ENCODE measurements at places on chromosomes 2 and 18. TPM values are rescaled to one million over a fixed set of nuclear protein-coding genes. Genes with fewer than 3 reads are reported as not detected.

The ANKRD62 gene
- total RNA-seq: not detected

The SP5 gene
- total RNA-seq: 0.19 TPM

The ALKAL2 gene
- total RNA-seq: not detected

DNA sequence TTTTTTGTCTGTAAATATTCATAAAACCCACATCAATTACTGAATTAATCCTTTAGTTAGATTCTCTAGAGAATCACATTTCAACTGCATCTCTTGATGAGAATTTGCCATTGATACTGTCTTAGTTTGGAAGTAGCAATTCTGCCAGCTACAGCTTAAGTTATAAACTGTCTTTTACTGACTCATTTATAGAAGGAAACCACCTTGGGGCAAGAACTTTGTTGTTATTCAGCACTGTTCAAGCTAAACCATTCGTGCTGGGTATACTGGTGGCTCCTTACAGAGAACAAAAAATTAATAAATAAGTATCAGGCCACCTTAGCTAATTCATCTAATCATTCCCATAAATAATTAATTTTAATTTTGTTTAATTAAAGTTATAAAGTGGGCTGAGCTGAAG is 1082.6 kb upstream of the CELF4 start:
- DNase-seq: no peak

DNA sequence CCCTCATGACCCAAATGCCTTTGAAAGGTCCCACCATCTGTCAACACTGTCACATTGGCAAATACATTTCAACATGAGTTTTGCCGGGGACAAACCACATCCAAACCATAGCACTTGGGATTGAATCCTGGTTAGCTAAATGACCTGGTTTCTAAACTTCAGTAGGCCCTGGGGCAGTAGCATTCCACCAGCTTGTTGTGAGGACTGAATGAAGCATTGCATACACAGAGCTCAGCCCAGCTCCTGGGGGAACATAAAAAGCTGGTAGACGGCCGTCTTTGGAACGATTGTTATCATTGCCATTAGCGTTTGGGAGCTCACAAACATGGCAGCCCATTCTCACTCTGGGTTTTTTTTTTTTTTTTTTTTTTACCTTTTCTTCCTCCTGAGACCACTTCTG is 57.5 kb upstream of the CXCR4 start:
- no peak for DNase-seq

GRCh38 chr2:240451108-240451611 is 15.7 kb downstream of the GPC1 start:
- DNase-seq: no peak

- DNase-seq: no peak
These were observed 89.4 kb downstream of the PMS1 start for GRCh38 chr2:189873696-189874095.

- DNase-seq: no peak
These were observed 57.1 kb downstream of the SNORC start for GRCh38 chr2:232927032-232927792.

DNA sequence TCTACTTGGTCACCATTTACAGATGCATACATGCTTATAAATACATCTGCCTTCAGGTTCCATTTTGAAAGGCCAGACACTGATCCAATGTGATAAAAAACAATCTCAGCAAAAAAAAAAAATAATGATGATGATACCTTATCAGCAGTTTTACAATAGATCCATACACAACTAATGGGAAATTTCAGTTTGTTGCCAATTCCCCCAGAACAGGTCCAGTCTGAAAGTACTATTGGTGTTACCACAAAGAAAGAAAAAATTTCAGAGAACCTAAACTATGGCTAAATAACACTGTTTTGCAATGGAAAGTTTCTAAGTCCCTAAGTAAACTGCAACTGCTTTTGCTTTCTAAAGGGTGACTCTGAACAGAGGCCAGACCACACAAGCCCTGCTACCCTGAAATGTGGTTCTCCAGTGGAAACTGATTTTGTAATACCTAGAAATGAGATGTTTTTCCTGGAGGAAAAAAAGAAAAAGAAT is 54.1 kb downstream of the LPIN2 start:
- DNase-seq: no peak

GRCh38 chr2:88870267-88870839 is 178.9 kb downstream of the RPIA start:
- DNase-seq: no peak

DNA sequence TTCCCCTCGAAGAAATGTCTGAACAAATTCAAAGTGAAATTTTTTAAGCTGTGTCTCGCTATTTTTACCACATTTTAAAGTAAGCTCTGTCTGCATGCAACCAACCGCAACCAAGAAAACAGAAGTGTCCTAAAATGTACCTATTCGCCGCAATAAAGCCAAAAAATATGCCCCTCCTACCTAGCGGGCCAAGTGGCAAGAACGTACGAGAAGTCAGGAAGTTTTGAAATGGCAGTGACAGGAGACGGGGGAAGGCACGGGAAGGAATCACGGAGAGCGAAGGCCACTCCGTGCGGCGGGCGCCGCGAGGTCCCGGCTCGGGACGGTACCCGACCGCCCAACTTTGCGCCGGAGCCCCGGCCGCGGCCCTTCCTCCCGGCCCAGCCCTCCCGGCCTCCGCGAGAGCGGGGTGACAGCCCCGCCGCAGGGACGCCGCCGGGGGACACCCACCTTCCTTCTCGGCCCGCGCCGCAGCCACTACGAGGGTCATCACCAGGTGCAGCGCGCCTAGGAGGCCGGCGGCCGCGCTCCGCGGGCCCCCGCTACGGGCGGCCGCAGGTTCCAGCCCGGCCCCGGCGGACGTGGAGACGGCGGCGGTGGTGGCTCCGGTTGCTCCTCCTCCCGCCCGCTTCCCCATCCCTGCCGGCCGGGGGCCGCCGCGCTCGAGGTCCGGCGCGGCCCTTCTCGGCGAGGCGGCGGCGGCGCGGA is 568 bp downstream of the TMEM131 start:
- DNase-seq: peak; percentile 71

GRCh38 chr2:83191316-83191715 is 1267.8 kb downstream of the SUCLG1 start:
- no peak for DNase-seq

DNA sequence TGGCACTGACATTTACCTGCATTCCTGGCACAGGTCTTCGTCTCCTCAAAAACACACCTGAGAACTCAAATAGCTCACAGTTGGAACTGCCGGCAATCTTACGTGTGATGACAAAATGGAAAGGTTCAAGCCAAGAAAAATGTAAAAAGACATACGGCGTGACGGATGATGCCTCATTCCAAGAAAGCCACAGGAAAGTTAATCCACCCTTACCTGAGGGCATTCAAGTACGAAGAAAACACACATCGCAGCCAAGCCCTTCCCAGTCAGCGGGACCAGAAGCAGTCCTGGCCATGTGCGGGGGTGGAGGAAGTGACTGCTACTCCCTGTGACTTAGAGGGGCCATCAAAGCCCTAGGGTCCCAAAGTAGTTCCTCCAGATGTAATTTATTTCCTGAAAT is 986.3 kb upstream of the CELF4 start:
- no peak for DNase-seq

GRCh38 chr18:76822506-76823160 is at the start of gene ZNF236:
ZNF236 (plus strand) TSS chr18:76822557; CDS start chr18:76822608, 51 bp downstream.
- peak; percentile 72 for DNase-seq

- DNase-seq: no peak
These were observed 91.4 kb upstream of the BCL2L11 start for GRCh38 chr2:111029181-111029927.

GRCh38 chr18:60266558-60266957 is 106.0 kb downstream of the MC4R start:
- DNase-seq: no peak

All from activated naive CD4-positive, alpha-beta T cell treated with anti-CD3 and anti-CD28 coated beads, Interleukin-2, amount 50 U/mL, for 72 hours (primary cell).